ENCODE measurements at places on chromosomes 6 and 20. TPM values are rescaled to one million over a fixed set of nuclear protein-coding genes. Genes with fewer than 3 reads are reported as not detected.

- no peak for DNase-seq
Measured at GRCh38 chr20:1190847-1191246, 6.1 kb upstream of the TMEM74B start.

DNA sequence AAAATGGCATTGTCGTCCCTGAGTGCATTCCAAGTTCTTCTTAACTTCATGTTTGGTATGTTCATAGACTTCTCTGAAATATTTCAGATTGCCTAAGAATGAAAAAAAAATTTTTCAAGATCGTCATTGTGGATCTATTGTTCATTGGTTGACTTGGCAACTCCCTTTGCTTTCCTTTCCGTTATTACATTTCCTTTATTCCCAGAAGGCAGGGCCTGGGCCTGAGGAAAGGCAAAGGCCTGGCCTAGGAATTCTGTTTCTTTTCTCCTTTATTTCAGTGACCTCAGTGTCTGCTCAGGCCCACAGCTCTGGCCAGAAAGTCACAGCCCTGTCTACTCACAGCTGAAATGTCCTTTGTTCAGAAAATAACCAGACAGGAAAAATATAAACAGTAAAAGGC, 401.6 kb upstream of the PLCB4 start:
- no peak for DNase-seq

- no peak for DNase-seq
Measured at GRCh38 chr20:38973107-38973506, 11.0 kb downstream of the DHX35 start.

GRCh38 chr6:35691027-35691824, 2.5 kb upstream of the FKBP5 start:
- DNase-seq: no peak

Gene TIAM2
- 14.4 TPM for total RNA-seq
